Stimulated activated CD4-positive, alpha-beta T cell treated with anti-CD3 and anti-CD28 coated beads, Interleukin-2, amount 100 ng/mL, for 24 hours (primary cell): ENCODE measurements at places on chromosomes 12 and 14.

DNA sequence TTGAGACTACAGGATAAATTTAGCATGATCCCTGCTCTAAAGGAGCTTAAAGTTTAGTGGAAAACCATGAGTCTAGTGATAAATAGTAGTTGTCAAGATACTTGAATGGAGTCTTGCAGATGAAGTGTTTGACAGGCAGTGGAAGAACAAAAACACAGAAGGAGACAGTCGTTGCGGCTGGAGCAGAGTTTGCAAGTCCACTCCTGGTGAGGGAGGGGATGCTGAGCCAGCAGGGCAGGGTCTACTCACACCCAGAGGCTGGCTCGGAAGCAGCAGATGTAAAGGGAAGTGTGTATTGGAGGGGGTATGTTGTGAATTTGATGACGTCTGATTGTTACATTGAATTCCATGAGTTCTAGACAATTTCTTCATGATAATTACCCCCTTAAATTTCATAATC is 61.3 kb downstream of the TRAF3 start:
- DNase-seq, result no peak

GRCh38 chr14:32611752-32612151 is 282.7 kb downstream of the AKAP6 start:
- no peak for DNase-seq

- DNase-seq, result no peak
These were observed 5.2 kb downstream of the ARHGAP9 start for GRCh38 chr12:57474430-57474829.

DNA sequence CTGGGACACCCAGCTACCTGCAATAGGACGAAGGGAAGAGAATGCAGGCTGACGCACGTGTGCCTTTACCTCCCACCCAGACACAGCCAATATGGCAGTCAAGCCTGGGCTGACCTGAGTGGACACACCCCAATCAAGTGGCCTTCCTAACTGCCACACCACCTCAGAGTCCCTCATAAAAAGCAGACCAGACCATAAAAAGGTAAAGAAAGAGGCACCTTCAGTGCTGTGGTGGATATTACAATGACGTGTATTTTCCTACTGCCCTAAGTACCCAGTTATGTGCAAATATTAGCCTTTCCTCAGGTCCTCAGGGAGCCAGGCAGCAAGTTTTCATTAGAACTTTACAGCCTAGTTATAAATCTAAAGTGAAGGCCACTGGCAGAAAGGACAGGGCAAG is 75.8 kb downstream of the KCNK10 start:
- DNase-seq, result no peak

- no peak for DNase-seq
These were observed 278.2 kb upstream of the SLC16A7 start for GRCh38 chr12:59317598-59317997.

GRCh38 chr12:104201238-104202001 is 14.2 kb upstream of the TXNRD1 start:
- DNase-seq, result peak; percentile 44

DNA sequence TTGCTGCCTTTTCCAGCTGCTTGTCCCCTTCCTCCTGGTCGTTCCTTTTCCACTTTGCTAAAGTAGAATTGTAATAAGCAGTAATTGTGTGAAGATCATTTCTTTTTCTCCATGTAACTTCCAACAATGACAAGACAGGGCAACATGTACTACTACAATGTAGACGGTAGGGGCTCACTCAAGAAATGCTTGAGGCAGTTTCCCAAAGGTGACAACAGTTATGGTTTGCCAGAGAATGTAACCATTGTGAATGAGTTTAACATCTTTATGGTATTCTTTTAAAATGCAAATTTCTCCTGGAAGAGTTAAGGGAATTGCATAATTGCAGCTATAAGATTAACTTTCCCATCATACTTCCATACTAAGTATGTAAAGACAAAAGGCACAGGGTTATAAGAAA is 23.8 kb upstream of the PHLDA1 start:
- no peak for DNase-seq

DNA sequence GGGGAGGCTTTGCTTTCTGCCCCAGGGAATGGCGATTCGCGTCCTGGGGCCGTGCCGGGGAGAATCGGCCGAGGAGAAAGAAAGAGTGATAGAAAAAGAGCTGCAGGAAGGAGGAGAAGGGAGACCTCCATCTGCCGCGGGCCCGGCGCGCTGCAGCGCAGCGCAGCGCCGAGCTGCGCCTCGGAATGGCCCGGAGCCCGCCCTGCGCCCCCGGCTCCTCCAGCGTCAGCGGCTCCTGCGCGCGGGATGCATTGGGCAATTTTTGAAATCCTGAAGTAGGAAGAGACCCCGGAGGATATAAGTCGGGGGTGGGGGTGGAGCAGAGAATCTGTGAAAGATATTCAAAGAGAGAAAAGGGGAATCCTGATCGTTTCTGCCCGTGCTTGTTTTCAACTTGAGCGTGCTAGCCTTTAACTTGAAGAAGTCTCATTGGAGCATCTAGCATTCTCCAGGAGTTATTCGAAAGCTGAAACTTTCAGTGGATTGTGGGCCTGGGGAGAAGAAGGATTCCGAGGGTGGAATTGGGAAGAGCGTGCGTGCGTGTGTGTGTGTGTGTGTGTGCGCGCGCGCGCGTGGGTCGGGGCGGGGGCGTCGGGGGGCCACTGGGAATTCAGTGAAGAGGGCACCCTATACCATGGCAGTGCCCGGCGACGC is 441 bp downstream of the PDE3A start:
- no peak for DNase-seq

DNA sequence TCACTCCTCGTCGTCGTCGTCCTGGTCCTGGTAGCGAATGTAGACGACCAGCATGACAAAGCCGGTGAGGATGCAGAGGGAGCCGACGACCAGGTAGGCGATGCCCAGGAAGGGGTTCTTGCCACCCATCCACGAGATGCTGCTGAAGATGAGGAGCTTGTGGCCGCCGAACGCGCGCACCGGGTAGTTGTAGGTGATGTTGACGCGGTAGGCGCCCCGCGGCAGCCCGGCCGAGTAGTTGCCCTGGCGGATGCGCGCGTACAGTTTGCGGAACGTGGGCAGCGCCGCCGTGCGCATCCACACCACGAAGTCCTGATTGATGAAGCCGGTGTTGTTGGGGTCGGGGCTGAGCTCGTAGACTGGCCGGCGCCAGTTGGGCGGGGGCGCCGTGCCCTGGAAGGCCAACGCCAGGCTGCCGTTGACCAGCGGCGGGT is 1.0 kb downstream of the TMEM30B start:
- peak; percentile 61 for DNase-seq

- no peak for DNase-seq
These were observed 508 bp upstream of the KCNH5 start for GRCh38 chr14:63045612-63046320.

DNA sequence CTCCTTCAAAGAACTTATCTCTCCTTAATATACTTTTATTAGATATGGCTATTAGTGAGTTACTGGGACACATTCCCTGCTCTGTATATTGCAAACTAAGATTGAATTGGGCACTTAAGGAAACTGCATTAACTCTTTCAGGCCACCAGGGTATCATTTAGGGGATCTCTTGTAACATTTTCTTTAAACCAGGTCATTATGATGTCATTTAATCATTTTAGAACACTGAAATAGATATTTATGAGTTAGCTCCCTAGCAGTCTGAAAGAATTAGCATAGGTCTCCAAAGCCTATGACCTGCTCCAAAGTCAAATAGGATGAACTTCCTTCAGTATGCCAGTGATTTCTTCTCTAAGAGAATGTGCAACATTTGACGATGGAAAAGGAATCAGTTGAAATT is 506.9 kb downstream of the FOXG1 start:
- DNase-seq, result no peak

- no peak for DNase-seq
These were observed 410.8 kb downstream of the NAV3 start for GRCh38 chr12:78241446-78241845.

- no peak for DNase-seq
These were observed 20.2 kb downstream of the NOC4L start for GRCh38 chr12:132164426-132164825.

DNA sequence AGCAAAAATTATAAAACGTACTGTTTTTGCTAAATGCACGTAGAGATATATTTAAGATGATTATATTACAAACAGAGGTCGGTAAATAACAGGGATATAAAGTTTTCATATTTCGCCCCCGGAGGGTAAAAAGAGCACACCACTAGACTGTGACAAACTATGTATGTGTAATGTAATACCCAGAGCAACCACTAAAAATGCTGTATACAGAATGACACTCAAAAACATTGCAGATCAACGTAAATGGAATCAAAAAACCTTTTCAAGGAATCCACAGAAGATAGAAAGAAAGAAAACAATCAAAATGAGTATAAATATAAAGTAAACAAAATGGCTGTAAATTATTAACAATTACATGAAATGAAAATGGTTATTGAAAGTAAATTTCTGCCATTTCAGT is 37.6 kb upstream of the PRB4 start:
- DNase-seq, result no peak

GRCh38 chr12:49052451-49053208 is 8.0 kb downstream of the KMT2D start:
- no peak for DNase-seq

GRCh38 chr12:79927772-79928474 is 7.0 kb downstream of the PPP1R12A start:
- DNase-seq, result peak; percentile 13

DNA sequence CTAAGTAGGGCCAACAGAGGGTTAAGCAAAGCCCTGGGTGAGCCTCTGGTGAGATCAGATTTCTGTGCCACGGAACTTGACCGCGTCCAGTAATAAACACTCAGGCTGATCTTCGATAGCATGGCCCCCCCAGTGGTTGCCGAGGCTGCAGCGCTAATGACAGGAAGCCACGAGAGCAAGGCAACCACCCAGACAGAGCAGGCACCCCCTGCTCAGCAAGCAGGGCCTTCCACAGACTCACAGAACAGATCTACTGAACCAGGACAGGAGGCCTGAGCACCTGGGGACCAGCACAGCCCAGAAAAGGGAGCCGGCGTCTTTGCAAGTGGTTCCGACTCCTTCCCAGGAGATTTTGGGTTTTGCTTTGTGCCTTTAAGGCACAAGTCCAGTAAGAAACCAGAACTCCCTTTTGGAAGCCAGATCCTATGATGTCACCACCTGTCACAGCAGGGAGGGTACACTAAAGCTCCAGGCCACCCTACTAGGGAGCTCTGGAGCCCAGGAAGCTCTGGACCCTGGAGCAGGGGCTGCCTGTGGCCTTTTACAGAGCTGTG is 42.3 kb downstream of the BCL11B start:
- no peak for DNase-seq

- no peak for DNase-seq
These were observed 84.5 kb upstream of the AMN1 start for GRCh38 chr12:31813305-31813704.

DNA sequence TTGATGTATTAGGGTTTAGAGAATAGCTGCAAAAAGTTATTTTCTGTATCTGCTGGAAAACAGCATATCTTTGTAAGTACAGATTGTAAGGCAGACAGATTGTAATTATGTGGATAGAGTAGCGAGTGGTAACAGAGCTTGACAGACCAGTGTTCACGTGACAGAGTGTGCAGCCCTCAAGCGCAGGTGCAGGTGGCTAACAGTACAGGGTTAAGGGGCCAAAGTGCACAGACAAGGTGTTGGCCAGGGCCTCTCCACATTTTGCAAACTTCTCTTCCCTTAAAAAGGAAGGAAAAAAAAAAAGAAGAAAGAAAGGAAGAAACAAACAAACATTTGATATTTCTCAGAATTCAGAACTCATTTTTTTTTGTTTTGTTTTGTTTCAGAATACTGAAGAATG is 25.2 kb upstream of the KLHL42 start:
- DNase-seq, result no peak

- no peak for DNase-seq
These were observed 1.4 kb downstream of the AKAP6 start for GRCh38 chr14:32330351-32331111.

GRCh38 chr12:12194206-12194605 is 72.6 kb downstream of the LRP6 start:
- no peak for DNase-seq

GRCh38 chr14:100219126-100219785 is 19.7 kb upstream of the YY1 start:
- no peak for DNase-seq

GRCh38 chr12:132653567-132654290 is 33.4 kb downstream of the POLE start:
- no peak for DNase-seq

DNA sequence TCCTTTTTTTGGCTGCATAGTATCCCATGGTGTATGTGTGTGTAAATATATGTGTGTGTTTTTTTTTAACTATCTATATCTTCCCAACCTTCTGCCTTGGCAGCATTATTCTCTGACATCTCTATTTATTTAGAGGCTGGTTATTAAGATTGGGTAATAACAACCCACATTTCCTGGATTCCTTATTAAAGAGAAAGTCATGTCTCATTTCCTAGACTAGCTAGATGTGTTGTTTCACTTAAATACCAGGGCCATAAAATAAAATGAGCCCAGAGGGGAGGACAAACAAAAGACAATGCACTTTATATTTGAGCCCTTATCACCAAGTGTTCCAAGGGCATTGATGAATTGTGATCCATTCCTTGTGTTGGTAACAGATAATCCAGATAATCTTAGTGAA is 169.1 kb downstream of the SLC5A8 start:
- DNase-seq, result no peak

DNA sequence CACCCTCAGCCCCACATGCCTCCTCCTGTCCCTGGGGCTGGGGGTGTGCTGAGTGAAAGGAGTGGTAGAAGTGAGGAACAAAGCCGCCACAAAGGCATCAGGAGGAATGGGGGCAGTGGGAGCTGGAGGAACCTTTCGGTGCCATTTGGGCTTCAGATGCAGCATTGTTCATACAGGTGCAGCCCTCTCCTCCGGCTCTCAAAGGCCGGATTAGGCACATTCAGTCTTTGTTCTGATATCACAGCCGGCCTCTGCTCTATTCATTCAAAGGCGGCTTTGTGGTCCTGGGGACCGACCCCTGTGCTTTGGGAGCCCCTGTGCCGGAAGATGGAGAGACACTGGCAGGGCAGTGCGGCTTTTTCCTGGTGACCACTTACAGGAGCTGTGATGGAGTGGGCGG is 53.2 kb downstream of the SMOC1 start:
- no peak for DNase-seq

GRCh38 chr12:38159591-38160317 is 156.8 kb upstream of the ALG10B start:
- no peak for DNase-seq

GRCh38 chr12:22670762-22671161 is 45.8 kb downstream of the ETNK1 start:
- no peak for DNase-seq

- no peak for DNase-seq
These were observed 55.4 kb downstream of the SUSD6 start for GRCh38 chr14:69666690-69667211.

DNA sequence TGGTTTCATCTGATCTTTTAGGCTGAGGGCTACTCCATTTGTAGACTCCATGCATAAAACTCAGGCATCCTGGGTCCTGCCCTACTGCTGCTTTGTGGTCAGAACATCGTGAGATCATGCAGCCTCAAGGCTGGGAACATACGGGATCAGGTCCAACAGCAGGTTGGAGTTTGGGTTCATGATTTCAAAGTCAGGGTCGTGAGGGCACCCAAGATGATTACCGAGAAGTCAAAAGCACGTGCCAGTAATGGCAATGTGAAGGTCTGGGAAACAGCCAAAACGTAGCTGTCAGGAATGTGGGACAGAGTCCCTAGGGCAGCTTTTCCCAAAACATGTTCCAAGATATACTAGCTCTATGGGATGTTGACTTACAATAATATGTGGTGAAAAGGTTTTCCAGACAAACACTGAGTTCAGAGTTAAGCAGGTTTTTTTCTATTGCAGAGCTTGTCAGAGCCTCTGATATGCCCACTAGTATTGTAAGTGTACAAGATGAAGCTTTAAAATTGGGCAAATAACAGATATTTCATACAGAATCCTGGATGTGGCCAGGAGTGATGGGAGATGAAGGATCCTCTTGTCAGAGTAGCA is 130.3 kb upstream of the DNM1L start:
- DNase-seq, result no peak
